NCI-H446 treated with DMSO at 0.1 percent for 48 hours (cell line): ENCODE measurements at places on chromosomes 1 and 21.
A peak's percentile ranks its signal among the peaks of the same experiment; 100 is the strongest.

GRCh38 chr1:241934201-241934848, 23.2 kb upstream of the BECN2 start:
- no peak for DNase-seq

DNA sequence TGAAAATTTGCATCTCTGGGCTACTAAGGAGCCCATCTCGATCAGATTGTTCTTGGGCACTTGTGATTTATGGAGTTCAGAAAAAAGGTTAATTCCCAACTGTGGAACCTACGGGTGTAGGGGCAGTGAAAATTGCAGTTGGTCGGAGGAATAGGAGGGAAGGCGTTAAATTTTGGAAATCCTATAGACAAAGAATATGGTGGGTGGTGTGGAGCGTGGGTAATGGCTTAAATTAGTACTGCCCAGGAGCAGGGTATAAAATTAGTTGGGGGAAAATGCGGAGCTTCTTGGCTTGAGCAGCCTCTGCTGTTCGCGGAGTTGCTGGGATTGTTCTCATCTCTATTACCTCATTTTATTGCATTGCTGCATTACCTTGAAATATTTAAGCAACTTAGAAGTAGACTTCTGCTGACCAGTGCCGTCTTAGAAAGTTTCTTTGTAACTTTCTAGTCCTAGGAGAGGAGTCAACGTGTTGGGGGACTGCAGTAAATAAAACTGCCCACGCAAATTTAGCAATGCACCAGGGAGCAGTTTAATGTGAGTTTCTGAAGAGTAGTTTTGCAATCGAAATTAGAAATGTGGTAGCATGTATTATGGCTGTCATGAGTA, 514 bp downstream of the S1PR1 start:
- DNase-seq, result no peak

DNA sequence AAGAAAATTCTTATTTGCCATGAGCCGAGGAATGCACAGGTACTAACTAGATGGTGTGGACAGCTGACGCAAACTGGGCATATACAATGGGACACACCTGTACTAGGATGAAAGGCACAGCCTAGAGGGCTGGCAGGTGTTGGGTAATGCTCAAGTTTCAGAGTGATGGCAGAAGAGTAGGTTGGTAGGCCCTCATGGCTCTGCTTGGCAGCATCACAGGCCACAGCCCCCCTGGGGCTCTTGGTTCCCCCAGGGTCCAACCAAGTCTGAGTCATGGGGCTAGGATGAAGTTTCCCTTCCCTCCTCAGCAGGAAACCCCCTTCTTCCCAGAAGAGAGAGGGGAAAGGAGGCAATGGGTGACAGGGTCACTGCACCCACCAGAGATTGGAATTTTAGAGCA, 35.2 kb downstream of the SPEN start:
- no peak for DNase-seq

DNA sequence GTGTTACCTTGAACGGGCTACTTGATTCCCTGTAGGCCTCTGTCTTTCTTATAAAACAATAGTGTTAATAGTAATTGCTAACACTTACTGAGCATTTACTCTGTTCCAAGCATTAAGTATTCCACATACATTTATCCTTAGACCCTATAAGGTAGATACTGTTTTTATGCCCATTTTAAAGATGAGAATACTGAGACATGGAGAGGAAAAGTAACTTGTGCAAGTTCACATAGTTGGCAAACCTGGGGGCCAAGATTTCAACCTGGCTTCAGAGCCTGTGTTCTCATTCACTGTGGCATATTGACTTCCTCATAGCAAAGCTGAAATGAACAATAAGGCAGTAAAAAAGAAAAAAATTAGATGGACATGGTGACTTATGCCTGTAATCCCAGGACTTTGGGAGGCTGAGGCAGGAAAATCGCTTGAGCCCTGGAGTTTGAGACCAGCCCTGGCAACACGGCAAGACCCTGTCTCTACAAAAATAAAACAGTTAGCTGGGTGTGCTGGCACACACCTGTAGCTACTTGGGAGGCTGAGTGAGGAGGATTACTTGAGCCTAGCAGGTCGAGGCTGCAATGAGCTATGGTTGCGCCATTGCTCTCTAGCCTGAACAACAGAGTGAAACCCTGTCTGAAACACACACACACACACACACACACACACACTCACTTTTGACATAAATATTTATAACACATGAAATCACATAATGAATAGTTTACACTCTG, 19.6 kb upstream of the HMGN2 start:
- no peak for DNase-seq

DNA sequence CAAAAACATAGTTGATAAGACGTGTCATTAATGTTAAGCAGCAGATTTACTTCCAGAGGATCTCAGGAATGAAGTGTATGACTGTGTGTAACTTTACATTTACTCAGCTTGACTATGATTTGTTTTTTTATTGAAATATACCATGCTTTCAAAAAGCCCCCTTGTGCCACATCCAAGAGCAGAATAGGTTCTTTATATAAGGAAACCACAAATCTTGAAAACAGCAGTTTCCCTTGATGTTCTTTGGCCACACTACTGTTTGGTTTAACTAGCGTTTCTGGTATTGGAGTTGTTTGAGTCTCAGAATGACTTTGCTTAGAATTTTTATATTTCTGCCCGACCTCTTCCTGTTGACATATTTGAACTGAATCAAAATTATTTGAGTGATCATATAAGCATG, 25.0 kb downstream of the LRRC8C start:
- no peak for DNase-seq

DNA sequence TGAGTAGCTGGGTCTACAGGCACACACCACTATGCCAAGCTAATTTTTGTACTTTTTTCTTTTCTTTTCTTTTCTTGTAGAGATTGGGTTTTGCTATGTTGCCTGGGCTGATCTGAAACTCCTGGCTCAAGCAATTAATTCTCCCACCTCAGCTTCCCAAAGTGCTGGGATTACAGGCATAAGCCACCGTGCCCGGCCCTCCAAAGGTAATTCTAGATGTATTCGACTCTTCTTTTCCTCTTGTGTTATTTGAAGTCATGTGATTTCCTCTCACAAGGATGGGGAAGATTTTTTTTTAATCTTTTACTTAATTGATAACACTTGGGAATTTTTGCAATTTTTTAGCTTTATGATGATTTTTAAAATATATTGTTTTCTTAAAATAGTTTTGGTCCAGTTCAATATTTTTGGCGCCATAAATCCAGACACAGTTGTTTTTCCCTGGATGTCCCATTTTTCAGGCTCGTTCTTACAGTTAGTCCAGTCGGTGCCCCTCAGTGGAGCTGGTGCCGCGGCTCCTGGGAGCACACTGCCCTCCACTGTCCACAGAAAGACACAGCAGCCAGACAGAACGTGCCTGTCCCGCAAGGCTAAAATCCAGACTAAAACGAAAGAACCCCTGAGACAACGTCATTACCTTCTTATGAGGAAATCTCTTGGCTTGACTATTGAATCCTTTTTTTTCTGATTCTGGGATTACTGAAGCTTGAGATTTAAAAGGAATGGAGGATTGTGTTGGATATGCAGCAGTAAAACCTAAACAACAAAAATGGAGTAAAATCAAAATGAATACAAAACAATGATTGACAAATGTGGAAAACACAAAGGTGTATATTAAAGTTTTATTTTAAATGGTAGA, 22.4 kb downstream of the STPG1 start:
- peak; percentile 46 for DNase-seq

GRCh38 chr1:47843059-47843458, 154.1 kb downstream of the TRABD2B start:
- DNase-seq, result no peak

GRCh38 chr1:246492611-246493245, 14.4 kb downstream of the SMYD3 start:
- peak; percentile 38 for DNase-seq

DNA sequence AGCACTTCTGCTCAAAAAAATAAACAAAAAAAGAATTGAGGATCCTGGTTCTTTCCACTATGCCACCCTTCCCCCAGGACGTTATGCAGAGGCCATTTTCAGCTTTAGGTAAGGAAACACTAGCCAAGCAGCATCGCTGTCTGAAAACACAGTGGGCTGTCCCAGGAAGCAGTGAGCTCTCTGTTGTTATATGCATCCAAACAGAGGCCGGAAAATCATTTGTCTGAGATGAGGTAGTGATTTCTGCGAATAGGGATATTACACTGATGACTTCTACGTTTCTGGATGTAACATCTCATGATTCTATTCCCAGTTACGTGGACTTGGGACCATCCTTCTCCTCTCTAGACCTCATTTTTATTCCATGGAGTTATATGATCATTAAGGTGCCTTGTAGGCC, 137.2 kb downstream of the OMA1 start:
- no peak for DNase-seq

DNA sequence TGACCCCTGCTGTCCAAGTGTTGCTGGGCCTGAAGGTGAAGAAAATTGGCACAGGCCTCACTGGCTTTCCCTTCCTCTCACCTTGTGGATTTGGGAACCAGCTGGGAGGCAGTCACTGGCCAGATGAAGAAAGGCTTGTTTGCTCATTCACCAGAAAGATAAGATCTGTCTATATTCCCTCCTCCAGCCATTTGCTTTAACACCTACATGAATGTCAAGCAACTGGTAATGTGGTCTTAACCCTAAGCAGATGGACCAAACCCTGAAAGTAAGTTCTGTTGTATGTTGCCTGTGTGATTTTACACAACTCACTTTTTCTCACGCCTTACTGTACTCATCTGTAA, 10.3 kb upstream of the SRRM1 start:
- no peak for DNase-seq

GRCh38 chr21:36754241-36754898, 55.5 kb downstream of the SIM2 start:
- DNase-seq, result no peak

DNA sequence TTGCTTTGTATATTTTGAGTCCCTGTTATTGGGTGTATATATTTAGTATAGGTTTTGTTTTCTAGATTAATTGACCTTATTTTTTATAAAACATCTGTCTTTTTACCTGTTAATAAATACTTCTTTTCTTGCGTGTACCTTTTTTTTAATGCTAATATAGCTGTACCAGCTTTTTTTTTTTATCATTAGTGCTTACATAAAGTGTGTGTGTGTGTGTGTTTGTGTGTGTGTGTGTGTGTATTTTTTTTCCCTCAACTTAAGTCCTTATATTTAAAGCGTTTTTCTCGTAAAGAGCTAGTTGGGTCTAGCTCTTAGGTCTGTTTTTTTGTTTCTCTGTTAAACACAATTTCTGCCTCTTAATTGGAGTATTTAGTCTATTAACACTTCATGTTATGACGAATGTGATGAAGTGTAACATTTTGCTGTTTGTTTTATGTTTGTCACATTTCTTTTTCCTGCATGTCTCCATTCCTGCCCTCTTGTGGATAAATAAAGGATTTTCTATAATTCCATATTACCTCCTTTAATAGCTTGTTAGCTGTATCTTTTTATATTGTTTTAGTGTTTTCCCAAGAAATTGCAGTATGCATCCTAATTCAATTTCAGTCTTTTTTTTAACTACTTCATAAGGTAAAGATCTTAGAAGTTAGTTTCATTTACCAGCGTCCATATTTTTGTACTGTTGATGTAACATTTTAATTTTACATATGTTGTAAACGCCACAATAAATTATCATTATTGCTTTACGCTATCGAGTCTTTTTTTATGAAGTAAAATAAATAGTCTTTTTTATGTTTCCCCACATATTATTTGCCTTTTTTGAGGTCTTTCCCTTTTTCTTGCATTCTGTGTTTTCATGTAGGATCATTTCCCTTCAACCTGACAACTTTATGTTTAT, 4.3 kb downstream of the PRMT2 start:
- peak; percentile 19 for DNase-seq

GRCh38 chr1:178411756-178412399, 84.9 kb downstream of the CLEC20A start:
- no peak for DNase-seq

GRCh38 chr1:56339786-56340465, 239.4 kb downstream of the PLPP3 start:
- DNase-seq, result no peak
